Dermis blood vessel endothelial cell (primary cell): ENCODE measurements at places on chromosomes 12 and 14. TPM values are rescaled to one million over a fixed set of nuclear protein-coding genes. Genes with fewer than 3 reads are reported as not detected.

DNA sequence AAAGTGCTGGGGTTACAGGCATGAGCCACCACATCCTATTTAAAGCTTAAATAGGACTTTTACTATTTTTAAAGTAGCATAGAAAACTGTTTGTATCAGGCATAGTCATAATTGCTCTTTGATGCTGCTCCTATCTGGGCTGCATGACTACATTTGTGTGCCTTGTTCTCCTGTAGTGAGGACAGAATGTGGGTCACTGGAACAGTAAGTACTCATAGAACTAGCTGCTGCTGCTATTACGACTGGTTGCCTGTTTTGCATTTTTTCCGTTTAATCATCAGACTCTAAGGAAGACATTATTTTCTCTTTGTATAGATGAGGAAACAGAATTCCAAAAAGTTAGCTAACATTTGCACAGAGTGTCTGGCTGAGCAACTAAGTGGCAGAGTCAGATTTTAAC lies 42.8 kb downstream of the ZC3H14 start:
- DNase-seq, result no peak

DGKA gene
- 23.7 and 41.5 TPM in 2 replicates for total RNA-seq

GRCh38 chr14:96016501-96017160 lies 22.5 kb upstream of the C14orf132 start:
- DNase-seq, result no peak

DNA sequence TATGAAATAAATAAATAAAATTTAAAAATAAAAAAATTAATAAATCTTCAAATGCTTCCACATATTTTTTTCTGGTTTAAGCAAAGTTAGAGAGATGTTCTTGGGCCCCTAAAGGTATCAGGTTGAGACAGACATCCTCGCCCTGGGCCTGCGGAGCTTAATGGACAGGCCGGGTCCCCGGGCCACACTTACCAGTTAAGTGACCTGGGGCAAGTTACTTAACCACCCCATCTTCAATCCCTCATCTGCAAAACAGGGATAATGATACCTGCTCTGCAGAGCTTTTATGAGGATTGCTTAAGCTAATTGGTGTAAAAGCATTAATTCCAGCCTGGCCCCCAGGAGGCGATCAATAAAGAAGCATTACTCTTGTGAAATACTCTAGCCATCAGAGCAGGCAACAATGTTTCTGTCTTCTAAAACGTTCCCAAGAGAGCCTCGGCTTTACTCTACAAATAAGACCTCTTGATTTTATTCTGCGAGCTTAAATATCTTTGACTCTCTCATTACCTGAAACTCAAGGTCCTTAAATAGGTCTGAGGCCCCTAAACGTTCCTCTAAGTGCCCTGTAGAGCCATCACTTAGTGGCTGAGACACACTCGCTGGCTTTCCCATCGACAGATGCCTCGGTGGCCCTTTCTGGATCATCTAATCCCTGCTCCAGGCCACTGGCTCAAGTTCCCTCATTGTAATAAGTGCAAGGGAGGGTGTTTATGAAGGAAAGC lies 81.1 kb upstream of the DIO3 start:
- DNase-seq, result no peak

- DNase-seq, result no peak
Observed at GRCh38 chr14:96037891-96038557, 1.1 kb upstream of the C14orf132 start.
